Caudate nucleus (tissue), 63 donors: ENCODE measurements at places on chromosomes 12 and 14.

- no peak for DNase-seq
Measured at GRCh38 chr12:118136559-118137003, 657 bp downstream of the PEBP1 start.

DNA sequence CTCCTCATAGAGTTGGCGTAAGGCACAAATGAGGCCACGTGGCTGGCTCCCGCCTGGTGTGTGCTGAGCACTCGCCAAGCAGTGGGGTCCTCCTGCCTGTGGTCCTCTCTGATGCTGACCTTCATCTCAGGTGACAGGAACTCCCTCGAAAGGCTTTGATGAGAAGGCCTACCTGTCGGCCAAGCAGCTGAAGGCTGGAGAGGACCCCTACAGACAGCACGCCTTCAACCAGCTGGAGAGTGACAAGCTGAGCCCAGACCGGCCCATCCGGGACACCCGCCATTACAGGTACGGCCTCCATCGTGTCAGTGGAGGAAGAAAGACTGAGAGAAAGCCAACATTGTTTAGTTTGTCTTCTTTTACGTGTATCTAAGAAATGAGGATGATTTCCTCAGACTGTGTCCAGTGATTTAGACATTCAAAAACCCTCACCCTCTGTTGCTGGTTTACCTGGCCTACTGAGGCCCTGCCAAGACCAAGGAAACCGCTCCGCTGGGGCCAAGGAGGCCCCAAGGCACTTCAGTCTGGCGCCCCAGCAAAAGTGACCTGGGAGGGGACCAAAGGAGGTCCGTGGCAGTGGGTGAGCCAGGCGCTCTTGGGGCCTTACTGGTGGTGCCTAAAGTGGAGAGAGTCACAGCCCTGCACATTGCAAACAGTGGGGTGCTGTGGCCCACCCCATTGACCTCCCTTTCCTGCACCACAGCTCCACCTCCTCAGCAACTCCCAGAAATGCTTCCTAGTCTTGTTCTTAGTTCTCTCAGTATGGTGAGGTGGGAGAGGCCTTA lies 60.8 kb downstream of the GALNT16 start:
- no peak for DNase-seq

DNA sequence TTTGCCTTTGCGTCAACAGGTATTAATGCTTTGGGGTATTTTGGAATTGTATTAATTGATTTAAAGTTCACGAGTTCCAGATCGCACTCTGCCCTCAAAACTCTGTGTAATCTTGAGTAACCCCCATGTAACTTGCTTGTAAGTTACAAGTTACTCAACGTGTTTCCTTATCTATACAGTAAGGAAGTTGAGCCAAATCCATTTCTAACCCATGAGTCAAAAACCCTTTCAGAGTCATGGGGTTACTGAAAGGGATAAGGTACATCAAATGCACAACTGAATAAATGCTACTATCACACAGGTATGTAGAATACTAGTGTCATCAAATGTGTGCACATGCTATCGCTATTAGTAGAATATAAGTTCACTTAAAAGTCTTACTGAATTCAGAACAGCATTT lies 28.6 kb upstream of the ADAMTS20 start:
- DNase-seq = no peak

DNA sequence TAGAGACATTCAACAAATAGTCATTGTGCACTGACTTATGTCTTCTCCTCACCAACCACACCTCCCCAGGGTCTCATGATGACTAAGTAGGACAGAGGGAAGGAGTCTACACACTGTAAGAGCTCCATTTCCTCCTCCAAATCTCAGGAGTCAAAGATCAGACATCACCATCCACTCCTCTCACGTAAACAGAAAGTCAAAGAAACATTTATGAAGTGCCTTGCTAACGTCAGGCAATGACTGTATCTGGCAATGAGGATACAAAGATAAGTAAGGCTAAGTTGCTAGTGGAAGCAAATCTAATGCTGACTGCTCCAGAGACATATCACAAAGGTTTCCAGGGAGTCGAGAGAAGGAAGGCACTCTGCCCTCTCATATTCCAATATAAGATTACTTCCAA lies 88.9 kb downstream of the SLC2A13 start:
- no peak for DNase-seq

DNA sequence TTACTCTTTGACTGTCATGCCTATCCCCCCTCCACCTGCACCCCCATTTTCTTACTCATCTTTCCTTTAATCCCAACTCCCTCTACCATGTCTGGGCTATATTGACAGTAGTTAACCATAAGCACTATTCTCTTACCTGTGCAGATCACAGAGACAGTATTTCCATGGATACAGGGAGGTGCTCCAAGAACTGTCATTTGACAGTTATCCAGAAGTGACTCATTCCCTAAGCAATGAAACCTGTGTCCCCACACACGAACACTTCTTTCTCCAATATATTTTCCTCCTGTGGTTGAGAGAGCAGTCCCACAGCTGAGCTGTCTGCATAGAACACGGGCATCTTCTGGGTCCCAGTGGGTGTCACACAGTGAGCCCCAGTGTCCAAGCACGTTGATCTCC lies 68.8 kb downstream of the CD163L1 start:
- DNase-seq = no peak

- DNase-seq = no peak
Measured at GRCh38 chr14:32230181-32230580, 27.1 kb upstream of the RNU6-8 start.

DNA sequence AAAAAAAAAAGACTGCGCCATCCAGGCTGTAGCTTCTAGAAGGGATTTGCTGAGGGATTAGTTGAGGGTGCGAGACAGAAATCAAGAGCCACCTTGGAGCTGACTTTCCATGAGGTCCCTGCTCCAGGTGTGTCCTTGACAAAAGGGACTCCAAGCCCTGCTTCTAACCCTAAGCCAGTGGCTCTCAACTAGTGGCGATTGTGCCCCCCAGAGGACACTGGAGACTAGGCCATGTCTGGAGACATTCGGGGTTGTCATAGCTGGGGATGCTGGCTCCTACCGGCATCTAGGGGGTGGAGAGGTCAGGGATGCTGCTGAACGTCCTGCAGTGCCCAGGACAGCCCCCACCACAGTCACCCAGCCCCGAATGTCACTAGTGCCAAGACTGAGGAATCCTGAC lies 40.6 kb downstream of the SPRING1 start:
- DNase-seq = no peak

DNA sequence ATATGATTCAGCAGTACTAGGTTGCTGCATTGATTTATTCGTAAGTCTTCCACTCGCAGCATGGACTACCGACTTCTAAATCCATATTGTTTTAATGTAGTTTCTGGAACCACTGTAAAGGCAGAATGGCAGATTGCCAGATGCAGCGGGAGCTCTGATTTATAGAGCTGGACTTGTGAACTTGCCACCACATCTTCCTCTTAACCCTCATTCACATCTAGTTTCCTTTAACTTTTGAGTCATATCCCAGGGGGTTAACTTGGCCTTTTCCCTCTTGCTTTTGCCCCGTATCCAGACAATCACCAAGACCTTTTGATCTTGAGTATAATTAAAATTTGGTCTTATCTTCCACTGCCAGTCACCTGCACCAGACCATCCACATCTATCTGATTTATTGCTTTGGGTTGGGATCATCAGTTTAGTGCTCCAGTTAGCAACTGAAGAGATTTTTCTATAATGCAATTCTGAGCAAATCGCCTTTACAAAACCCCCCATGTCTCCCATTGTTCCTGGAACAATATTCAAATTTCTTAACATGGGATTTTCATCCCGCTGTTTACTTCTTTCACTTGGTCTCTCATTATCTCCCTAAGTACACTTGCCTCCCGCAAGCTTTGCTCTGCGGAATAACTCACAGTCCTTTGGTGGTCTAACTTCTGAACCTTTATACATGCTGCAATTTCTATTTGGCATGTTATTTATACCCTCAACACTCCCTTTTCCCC lies 130.5 kb downstream of the ACSS3 start:
- DNase-seq = no peak

DNA sequence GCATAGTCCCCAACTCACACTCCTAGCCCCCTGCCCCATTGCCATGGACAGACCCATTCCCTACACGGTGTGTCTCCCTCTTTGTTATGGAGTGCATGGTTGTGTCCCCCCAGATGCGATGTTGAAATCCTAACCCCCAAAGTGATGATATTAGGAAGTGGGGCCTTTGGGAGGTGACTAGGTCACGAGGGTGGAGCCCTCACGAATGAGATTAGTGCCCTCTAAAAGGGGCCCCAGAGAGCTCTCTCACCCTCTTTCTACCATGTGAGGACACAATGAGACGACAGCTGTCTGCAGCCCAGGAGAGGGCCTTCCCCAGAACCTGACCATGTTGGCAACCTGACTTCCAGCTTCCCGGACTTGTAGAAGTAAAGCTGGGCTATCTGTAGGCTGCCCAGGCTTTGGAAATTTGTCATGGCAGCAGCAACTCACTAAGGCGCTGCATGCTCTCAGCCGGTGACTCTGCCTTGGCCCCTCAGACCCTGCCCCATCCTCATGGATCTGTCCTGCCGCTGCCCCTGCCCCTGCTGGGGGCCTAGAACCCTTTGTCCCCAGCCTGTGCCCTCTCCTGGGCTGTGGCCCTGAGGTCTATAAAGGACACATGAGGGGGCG lies 318.1 kb upstream of the RTL1 start:
- DNase-seq = no peak

DNA sequence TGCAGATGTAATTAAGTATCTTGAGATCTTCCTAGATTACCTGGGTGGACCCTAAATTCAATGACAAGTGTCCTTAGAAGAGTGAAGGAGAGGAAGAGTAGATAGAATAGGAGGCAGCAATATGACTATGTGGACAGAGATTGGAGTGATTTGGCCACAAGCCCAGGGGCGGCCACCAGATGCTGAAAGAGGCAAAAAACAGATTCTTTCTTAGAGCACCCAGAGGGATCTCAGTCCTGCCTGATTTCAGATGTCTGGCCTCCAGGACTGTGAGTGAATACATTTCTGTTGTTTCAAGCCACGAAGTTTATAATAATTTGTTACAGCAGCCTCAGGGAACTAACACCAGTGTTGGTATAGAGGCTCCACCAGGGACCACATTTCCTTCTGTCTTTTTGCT lies 67.3 kb downstream of the DACT1 start:
- DNase-seq = no peak

- no peak for DNase-seq
Measured at GRCh38 chr12:62258941-62259630, 1.1 kb upstream of the USP15 start.

DNA sequence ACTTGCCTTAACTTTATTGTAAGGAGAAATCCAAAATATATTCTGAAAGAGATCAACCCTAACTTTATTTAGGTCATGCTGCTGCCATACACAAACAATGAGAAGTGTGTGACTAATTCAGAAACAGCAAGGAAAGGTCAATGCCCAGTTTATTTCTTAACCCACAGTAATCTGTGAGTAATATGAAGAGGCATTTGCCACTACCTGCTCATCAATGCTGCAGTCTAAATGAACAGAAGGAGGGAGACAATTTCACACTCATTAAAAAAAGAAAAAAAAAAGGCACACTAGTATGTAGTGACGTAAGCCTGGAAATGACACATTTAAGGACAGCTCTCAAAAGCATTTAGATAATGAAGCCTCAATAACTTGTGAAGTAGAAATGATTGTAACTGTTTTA lies 90.5 kb upstream of the FOXN3 start:
- no peak for DNase-seq

DNA sequence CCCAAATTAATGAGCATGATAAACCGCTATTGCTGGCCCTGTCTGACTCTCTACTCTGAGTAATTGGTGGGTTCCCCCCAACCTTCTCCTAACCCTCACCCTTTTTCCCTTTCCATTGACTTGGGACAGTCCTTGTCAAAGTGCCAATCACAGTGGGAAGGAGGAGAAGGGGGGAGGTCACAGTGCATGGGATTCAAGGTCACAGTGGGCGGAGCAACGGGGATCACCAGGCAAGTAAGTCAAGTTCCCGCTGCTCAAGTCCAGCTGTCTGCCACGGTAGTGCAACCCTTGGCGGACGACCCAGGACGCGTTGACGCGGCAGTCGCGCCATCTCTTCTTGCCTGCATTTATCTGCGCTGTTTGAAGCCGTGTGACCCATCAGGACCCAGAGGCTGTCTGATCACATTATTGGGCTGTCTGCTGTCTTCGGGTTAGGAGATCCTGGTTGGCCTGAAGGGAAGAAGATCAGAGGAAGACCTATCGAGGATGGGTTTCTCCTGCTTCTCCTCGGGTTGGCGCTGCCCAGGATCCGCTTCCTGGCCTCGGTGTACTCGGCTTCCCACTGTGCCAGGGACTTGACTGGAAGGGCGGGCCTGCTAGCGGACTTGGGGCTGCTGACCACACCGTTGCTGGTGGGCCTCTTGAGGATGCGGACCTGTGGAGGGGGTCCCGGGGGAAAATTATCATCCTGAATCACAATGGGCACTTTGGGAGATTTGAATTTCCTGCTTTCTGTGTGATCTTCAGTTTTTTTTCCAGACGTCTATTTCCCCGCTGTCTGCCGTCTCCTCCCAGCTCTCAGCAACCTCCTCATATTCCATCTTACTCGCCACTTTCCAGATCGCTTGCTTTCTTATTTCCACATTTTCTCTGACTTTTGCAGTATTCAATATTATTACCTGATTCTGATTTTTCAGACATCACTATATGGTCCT lies 3.1 kb upstream of the MDM2 start:
- no peak for DNase-seq

DNA sequence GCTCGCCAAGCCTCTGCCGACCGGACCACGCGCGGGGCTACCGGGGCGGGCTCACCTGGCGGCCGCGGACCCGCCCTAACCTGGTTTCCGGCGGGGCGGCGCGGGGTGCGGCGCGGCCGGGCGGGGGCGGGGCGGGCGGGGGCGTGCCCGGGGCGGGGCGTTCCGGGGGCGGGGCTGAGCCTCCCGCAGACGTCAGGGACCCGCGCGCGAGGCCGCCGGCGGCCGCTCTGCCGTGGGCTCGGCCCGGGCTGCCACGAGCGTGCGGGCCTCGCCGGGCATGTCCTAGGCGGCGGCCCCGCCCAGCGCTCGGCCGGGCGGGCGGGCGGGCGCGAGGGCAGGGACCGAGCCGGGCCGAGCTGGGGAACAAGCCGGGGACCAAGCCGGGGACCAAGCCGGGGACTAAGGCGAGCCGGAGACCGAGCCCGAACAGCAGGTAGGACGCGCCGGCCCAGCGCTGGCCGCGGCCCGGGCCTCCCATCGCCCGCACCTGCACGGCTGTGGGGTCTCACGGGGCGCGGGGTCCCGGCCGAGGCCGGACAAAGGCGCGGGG lies at the start of gene CEP170B:
CEP170B (plus strand) TSS at position 188 of the 550 bp plus-strand sequence. CDS start 3,183 bp downstream, outside the sequence.
- DNase-seq = no peak

GRCh38 chr12:95622879-95623278 lies 71.6 kb upstream of the USP44 start:
- DNase-seq = no peak

DNA sequence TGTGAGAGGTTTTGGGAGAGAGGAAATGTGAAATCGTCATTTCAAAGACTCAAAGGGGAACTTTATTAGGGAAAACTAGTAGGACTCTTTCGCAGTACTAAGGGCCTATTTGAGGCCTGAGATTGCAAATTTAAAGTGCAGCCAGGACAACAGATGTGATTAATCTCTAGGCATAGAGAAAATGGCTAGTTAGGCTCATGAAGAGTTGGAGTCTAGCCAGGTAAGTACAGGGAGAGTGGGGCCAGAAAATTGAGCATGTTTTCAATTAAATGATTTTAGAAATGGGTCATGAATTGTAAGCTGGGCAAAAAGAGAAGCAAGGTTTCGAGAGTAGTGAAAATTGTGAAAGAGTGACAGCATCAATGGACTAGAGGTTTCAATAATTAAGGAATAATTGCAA lies 91.9 kb upstream of the LMNTD1 start:
- no peak for DNase-seq

GRCh38 chr12:127479256-127479655 lies 787.7 kb upstream of the TMEM132C start:
- no peak for DNase-seq
